ENCODE measurements at places on chromosomes 3 and 15. TPM values are rescaled to one million over a fixed set of nuclear protein-coding genes. Genes with fewer than 3 reads are reported as not detected.
A peak's percentile ranks its signal among the peaks of the same experiment; 100 is the strongest.

GRCh38 chr15:56920367-56920627 lies 1.9 kb downstream of the TCF12 start:
- no peak for DNase-seq

The IQCF5 gene
- not detected for polyA plus RNA-seq

GRCh38 chr15:25178835-25179672 lies 224.3 kb downstream of the SNRPN start:
- no peak for DNase-seq

GRCh38 chr3:183226333-183226890 lies 26.6 kb upstream of the B3GNT5 start:
- DNase-seq, result no peak

GRCh38 chr3:66567077-66567476 lies 66.3 kb upstream of the LRIG1 start:
- DNase-seq, result no peak

GRCh38 chr3:182904164-182904563 lies 76.2 kb downstream of the DCUN1D1 start:
- no peak for DNase-seq

- peak; percentile 13 for DNase-seq
These were observed 1.1 kb upstream of the EPHA6 start for GRCh38 chr3:96813134-96813819.

DNA sequence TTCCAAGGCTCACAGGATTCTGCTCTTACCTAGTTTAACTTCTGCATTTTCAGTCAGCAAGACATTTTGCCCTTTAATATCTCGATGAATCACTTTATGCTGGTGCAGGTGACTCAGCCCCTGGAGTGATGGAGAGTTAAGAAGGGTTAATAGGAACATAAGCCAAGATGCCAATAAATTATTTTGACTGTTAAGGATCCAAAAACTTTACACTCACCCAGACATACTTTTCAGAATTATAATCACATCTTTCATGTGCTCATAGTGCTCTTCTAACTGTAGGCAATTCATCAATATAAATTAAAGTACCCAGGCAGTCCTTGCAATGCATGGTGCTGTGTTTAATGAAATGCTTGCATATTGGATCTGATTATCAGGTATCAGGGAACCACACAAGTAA lies 164.1 kb upstream of the SLC2A2 start:
- no peak for DNase-seq

DNA sequence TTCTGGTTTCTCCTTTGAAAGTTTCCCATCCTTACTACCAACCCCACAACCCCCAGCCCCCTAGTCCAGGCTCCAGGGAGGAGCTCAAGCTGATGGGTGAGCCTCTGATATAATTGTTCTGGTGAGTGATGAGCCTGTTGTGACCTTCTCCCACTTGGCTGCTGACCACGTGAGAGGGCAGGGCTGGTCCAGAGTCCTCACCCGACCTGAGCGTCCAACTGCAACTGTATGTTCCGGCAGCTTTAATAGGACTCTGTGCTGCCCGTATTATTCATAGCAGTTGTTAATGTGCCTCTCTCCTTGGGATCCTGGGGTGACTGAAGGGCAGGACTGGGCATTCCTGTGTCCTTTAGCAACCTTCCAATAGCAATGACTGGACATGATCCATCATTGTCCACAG lies 56.2 kb downstream of the B3GNT5 start:
- DNase-seq, result no peak

- no peak for DNase-seq
These were observed 28.8 kb downstream of the NBEAL2 start for GRCh38 chr3:47008234-47008796.

DNA sequence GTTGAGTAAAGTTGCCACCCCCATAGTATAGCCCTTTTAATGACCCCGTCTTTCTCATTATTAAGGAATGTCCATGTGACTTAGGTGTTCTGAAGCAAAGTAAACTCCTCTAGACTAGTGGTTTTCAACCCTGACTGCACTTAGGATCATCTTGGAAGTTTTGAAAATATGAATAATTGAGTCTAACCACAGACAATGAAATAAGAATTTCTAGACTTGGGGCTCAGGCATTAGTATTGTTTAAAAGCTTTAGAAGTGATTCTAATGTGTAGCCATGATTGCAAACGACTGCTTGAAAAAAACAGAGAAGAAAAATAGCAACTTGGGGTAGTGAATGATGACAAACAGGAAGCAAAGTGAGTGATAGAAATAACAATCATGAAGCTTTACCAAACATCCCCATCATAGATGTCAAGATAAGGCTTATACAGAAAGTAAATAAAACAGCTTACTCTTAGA lies 35.0 kb downstream of the ALCAM start:
- DNase-seq, result no peak
